Hematopoietic multipotent progenitor cell treated with erythropoietin and hydrocortisone succinate and interleukin-3 and kit ligand, for 17 days (in vitro differentiated cells): ENCODE measurements at places on chromosomes 2 and 18.

DNA sequence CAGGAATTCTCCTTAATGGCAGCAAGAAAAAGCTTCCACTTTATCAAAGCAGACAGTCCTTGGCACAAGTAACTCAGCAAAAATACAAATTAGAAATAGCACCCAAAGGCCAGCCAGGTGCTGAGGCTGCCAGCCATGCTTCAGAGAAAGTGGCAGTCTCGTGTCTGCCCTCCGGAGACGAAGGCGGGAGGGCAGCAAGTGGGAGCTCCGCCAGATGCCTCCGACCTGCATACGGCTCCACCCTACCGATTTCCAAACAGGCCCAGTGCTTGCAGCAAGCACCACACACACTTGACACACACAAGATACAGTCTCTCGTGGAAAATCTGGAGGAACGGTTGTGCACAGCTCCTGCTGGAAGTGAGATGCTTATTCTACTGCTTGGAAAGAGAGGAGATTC is 134.9 kb upstream of the REV1 start:
- DNase-seq, result no peak

- no peak for DNase-seq
Observed at GRCh38 chr2:131966256-131966655, 195.5 kb downstream of the ANKRD30BL start.

GRCh38 chr2:96881349-96882195 is 11.7 kb upstream of the SEMA4C start:
- DNase-seq, result no peak

- DNase-seq, result peak; percentile 18
Observed at GRCh38 chr2:217798743-217799562, 203.8 kb downstream of the TNS1 start.

DNA sequence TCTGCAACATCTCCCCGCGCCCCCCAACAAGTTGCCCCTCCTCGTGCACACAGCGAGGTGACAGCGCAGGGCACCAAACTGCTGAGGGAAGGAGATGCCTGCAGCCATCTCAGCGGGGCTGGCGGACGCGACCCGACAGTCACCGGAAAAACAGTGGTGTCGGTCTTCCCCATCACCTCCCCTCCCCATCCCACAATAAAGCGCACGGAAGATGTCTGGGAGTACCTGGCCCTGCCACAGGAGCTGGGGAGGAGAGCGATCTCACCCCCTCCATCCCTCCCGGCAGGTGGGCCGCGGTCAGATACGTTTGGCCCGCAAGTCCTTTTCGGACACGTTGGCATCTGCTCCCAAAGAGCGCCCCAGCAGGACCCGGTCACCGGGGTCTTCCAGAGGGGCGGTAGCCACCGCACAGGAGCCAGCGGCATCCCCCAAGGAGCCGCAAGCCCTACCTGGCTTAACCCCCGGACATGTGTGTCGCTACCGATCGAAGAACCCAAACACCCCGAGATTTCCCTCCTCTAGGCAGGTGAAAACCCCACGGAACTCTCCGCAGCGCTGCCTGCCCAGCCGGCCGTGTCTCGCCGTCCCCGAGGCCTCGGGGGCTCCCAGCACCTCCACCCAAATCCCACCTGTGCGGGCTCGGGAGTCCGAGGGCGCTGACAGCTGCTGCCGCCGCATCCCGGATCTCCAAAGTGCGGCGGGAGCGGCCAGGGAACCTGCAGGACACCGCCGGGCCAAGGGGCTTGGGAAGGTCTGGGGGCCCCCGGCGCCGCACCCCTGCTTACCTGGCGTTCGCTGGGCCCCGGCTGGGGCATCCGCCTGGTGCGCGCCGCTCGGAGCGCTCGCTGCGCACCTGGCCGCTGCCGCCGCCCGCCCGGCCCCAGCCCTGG is 657 bp downstream of the ATP8B1 start:
- DNase-seq, result no peak

DNA sequence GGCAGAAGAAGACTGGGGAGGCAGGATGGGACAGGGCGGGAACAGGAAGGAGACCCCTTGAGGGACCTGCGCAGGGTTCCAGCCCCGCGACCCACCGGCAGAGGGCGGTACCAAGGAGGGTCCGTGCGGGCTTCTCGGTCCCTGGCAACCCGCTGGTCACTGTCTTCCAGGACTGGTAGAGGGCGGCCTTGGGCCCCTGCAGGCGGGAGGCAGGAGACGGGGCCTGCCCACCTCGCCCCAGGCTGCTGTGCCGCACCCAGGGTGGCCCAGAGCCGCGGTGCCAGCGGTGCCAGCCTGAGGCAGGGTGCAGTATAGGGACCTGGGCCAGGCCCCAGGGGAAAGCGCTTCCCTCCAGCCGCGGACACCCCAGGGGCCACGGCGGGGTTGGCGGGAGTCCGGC is 34.5 kb downstream of the NEURL3 start:
- DNase-seq, result peak; percentile 42

DNA sequence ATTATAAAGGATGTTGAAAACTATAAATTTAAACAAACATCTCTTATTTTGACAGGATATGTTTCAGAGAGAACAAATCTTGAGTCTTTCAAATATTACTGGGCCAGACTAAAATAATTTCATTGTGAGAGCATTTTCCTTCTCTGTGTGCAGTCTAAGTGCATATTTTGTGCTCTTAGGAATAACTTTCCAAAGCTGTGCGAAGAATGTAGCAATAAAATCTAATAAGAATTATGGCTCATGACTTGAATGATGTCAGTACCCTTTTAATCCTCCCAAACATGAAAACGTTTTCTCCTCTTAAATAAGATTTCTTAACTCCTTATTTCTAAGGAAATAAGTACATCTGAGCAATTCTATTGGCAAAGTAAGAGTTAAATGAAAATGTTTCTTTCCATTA is 76.2 kb upstream of the EFEMP1 start:
- DNase-seq, result no peak
